IMR-90 (cell line): ENCODE measurements at places on chromosomes 1 and 21. TPM values are rescaled to one million over a fixed set of nuclear protein-coding genes. Genes with fewer than 3 reads are reported as not detected.

DNA sequence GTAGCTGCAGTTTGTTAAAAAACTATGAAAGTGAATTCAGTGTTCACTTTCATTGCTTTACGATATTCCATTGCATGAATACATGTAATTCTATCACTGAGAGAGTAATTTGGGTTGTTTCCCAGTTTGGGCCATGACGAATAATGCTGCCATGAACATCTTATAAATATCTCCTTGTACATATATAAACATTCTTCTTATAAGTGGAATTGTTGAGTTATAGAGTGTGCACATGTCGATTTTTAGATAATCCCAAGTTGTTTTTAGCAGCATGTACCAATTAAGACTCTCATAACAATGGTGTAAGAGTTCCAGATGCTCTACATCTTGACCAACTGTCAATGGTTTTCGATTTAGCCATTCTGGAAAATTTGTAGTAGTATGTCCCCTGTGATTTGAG lies 40.9 kb downstream of the ALG6 start:
- peak; percentile 91 for DNase-seq
- H3K27ac ChIP-seq: peak overlapping the region; percentile 91; the same call in 1 of the 2 replicates
- no peak overlapping the region for H3K4me3 ChIP-seq
- H3K4me1 ChIP-seq: peaks cover 6% of the 10 kb centered on the region

DNA sequence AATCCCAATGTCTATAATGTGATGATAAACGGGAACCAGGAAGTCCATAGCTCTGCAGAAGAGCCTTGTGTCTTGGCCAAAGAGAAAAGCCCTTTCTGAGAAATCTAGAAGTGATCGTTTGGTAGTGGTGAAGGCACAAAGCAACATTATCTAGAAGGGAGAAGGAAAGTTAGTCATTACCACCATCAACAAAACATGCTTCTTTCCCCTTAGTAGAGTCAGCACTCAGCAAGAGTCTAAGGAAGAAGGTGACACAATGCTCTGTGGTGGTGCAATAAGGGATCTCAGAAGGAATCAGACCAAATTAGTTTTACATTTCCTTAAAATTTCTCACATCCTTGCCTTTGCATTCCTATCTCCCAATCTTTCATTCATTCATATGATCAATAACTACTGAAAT lies 134.4 kb upstream of the PRDX6 start:
- no peaks in the 10 kb centered on the region for H3K27me3 ChIP-seq
- H3K27ac ChIP-seq: no peak overlapping the region
- no peak for DNase-seq

GRCh38 chr21:19049567-19049966 lies 646.0 kb upstream of the TMPRSS15 start:
- no peak for DNase-seq
- no peaks in the 10 kb centered on the region for H3K4me1 ChIP-seq
- H3K36me3 ChIP-seq: no peaks in the 10 kb centered on the region
- no peak overlapping the region for H3K4me3 ChIP-seq

DNA sequence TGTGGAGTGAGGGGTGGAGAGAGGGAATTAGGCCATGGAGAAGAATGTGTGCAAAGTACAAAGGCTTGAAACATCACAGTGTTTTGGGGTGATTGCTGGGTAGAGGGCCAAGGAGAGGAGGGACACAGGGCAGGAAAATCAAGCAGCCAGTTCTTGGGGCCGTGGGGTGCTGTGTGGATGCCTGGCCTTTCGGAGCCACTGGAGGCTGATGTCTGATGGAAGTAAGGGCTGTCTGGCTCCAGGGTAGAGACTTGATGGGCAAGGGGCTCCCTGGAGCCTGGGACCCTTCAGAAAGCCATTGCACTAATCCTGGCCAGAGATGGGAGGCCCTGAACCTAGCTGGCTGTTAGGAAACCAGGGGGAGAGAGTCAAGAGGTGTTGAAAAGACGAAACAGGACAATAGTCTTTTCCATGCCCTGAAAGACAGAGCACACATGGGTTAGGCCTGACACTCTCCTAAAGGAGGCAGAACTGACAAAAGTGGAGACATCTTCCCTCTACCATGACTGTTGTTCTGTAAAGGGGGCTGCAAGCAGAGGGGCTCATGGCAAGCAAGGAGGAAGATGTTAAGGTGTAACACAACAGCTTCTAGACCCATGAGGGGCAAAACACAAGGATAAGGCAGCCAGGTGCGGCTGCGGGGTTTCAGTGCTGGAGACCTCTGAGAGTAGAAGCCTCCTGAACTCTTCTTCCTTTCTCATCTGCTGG lies 21.0 kb downstream of the ATF3 start:
- no peak overlapping the region for H3K27ac ChIP-seq
- H3K27me3 ChIP-seq: peaks cover 14% of the 10 kb centered on the region
- no peak for DNase-seq
- no peak overlapping the region for H3K4me3 ChIP-seq
- H3K36me3 ChIP-seq: no peaks in the 10 kb centered on the region

GRCh38 chr1:74791491-74791890 lies 58.5 kb downstream of the TYW3 start:
- no peak for DNase-seq
- H3K36me3 ChIP-seq: no peaks in the 10 kb centered on the region
- no peak overlapping the region for H3K27ac ChIP-seq
- no peaks in the 10 kb centered on the region for H3K4me1 ChIP-seq

- H3K4me3 ChIP-seq: no peak overlapping the region
- no peak for DNase-seq
- no peaks in the 10 kb centered on the region for H3K36me3 ChIP-seq
- no peak overlapping the region for H3K27ac ChIP-seq
- H3K27me3 ChIP-seq: no peaks in the 10 kb centered on the region
- H3K4me1 ChIP-seq: peaks cover 2% of the 10 kb centered on the region; the same call in 1 of the 2 replicates
Observed at GRCh38 chr21:31075848-31076247, 37.6 kb upstream of the KRTAP19-8 start.

GRCh38 chr1:246141306-246141705 lies 365.8 kb downstream of the SMYD3 start:
- no peak overlapping the region for H3K27ac ChIP-seq
- H3K4me3 ChIP-seq: no peak overlapping the region
- H3K4me1 ChIP-seq: peaks cover 13% of the 10 kb centered on the region
- no peaks in the 10 kb centered on the region for H3K36me3 ChIP-seq
- no peaks in the 10 kb centered on the region for H3K27me3 ChIP-seq
- no peak for DNase-seq

The ETV3L gene
- total RNA-seq: not detected in 2 replicates

The EPS8L3 gene
- total RNA-seq: not detected in 2 replicates

The SLC16A4 gene
- total RNA-seq: 65.2 and 73.0 TPM in 2 replicates

The CLCA2 gene
- total RNA-seq: under 0.01 and 0.18 TPM in 2 replicates
